Body of pancreas (tissue), 4 donors: ENCODE measurements at places on chromosomes 3 and 15.

DNA sequence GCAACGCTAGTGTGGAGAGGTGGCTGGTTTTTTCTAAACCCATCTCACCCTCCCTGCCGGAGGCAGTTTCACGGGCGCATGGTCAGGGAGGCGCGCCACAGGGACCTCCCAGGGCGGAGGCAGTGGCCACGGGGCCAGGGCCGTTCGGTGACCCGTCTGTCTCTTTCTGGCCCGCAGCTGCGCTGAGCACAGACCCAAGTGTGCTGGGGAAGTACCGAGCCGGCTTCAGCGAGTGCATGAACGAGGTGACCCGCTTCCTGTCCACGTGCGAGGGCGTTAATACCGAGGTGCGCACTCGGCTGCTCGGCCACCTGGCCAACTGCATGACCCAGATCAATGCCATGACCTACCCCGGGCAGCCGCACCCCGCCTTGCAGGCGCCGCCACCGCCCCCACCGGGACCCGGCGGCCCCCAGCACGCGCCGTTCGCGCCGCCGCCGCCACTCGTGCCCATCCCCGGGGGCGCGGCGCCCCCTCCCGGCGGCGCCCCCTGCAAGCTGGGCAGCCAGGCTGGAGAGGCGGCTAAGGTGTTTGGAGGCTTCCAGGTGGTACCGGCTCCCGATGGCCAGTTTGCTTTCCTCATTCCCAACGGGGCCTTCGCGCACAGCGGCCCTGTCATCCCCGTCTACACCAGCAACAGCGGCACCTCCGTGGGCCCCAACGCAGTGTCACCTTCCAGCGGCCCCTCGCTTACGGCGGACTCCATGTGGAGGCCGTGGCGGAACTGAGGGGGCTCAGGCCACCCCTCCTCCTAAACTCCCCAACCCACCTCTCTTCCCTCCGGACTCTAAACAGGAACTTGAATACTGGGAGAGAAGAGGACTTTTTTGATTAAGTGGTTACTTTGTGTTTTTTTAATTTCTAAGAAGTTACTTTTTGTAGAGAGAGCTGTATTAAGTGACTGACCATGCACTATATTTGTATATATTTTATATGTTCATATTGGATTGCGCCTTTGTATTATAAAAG is 1.8 kb downstream of the HES1 start:
- DNase-seq: peak; percentile 88

DNA sequence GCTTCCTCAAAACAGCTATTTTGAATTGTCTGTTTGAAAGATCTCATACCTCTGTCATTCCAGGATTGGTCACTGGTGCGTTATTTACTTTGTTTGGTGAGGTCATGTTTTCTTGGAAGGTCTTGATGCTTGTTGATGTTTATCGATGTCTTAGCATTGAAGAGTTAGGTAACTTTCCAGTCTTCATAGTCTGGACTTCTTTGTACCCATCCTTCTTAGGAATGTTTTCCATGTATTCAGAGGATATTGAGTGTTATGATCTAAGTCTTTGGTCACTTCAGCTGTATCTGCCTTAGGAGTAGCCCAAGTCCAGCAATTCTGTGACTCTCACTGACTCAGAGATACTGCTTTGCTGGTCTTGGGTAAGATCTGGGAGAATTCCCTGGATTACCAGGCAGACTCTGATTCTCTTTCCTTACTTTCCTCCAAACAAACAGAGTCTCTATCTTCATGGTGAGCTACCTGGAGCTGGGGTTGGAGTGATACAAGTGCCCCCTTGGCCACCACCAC is 398.6 kb downstream of the ZIC4 start:
- no peak for DNase-seq

- DNase-seq: no peak
Observed at GRCh38 chr15:58407236-58407775, 24.5 kb upstream of the LIPC start.

- DNase-seq: no peak
Observed at GRCh38 chr15:38873158-38873557, 308.5 kb upstream of the RASGRP1 start.

- DNase-seq: no peak
Observed at GRCh38 chr15:55170361-55170760, 26.4 kb downstream of the RSL24D1 start.

DNA sequence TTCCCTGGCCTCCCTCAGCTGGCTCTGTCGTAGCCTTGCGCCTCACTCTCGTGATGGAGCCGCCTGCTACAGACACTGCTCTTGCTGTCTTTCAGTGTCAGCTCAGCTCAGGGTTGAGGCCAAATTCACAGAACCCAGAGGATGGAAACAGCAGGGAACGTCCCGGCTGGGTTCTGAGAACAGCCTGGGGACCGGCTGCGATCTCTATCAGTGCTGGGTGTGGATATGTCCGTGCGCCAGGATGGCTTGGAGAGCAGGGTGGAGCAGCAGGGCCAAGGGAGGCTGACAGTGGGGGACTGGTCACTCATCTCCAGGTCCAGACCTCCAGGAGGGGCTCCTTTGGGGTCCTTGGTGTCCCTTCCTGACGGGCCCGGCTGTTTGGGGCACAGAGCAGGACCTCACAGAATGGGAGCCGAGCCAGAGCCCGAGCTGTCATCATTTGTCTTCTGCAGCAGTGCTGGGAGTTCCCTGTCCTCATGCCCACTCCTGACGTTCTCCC is 18.4 kb downstream of the KLF15 start:
- DNase-seq: no peak

- no peak for DNase-seq
Observed at GRCh38 chr15:84919106-84919667, 34.7 kb downstream of the SLC28A1 start.

GRCh38 chr3:12409684-12410596 is 74.3 kb upstream of the TSEN2 start:
- no peak for DNase-seq

DNA sequence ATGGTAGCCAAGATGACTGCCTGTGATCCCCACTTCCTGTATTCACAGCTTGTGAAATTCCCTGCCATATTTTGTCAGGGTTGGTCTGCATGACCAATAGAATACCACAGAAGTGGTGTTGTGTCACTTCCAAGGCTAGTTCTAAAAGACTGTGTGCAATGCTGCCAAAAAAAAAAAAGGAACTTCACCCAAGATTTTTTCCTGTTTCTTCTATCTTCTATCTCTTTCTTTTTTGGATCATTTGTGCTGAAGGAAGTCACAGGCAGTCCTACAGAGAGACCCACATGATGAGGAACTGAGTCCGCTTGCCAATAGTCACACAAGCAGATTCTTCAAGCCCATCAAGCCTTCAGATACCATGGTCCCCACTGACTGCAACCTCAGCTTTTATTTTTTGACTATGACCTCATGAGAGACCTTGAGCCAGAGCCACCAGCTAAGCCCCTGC is 18.1 kb upstream of the RAF1 start:
- DNase-seq: no peak

GRCh38 chr15:84598993-84599392 is 1.8 kb upstream of the ZSCAN2 start:
- DNase-seq: peak; percentile 37

- peak; percentile 50 for DNase-seq
Observed at GRCh38 chr15:77420610-77421369, at the start of gene HMG20A. HMG20A (plus strand) TSS chr15:77420888; CDS start chr15:77458408, 37,520 bp downstream.

- peak; percentile 47 for DNase-seq
Observed at GRCh38 chr15:63234451-63234870, 42.9 kb upstream of the APH1B start.

GRCh38 chr15:84736375-84736774 is 12.0 kb upstream of the ZNF592 start:
- DNase-seq: no peak

DNA sequence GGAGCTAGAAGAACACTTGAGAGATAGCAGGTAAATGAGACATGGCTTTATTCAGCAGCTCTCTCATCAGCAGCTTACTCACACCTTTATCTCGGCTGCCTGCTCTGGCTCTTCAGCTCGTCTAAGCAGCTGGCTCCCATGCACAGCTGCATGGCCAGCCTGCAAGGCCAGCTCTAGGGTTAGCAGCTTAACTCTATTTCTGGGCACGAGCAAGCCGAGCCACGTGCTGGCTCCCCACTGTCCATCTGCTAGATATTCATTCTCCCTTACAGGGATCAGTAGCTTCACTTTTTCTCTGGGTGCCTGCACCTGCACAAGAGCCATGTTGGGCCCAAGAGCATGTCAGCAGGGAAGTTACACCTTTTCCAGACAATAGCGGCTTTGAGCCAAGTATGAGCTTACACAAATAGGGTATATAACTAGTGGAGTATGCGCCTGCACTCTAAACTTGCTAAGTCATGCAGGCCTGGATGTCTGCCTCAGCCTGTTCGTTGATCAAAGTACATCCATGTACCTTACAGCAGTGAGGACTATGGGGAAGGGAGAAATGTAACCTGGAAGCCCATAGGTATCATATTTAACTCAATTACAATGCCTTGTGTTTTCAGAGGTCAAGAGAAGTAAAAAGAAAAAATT is 174.9 kb upstream of the SNTN start:
- no peak for DNase-seq

DNA sequence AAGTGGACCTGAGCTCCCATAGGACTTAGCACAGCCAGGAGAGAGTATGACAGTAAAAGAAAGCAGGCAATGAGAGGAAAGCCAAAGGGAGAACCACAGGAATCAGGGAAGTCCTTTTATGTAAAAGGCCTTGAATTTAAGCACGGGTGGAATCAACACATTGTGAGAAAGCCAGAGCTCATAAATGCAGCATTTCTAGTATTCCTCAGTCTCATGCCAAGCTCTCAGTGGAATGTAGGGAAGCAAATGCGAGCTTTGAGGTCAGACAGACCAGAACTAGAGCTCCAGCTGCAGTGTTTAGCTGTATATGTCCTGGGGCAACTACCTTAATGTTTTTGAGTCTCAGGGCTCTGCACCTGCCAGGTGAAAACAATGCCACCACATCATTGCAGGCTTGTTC is 132.1 kb upstream of the TRIM42 start:
- DNase-seq: no peak

DNA sequence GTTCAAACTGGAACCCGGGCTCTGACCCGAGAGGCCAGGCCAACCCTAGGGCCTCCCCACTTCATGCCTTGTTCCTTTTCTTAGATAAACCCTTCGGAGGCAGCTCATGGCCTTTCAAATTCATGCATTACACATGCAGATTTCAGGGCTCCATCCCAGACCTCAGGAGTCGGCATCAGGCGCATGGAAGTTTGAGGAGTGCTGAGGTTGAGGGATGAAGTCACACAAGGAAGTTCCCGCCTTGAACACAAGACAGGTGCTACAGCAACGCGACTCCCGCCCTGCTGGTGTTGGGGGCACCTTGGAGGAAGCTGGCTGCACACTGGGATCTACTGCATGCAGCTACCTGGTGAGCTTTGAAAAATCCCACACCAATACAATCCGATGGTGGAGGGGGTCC is 245.2 kb upstream of the LYSMD4 start:
- no peak for DNase-seq
